Transverse colon (tissue), 4 donors: ENCODE measurements at places on chromosomes 6 and 20. TPM values are rescaled to one million over a fixed set of nuclear protein-coding genes. Genes with fewer than 3 reads are reported as not detected.

DNA sequence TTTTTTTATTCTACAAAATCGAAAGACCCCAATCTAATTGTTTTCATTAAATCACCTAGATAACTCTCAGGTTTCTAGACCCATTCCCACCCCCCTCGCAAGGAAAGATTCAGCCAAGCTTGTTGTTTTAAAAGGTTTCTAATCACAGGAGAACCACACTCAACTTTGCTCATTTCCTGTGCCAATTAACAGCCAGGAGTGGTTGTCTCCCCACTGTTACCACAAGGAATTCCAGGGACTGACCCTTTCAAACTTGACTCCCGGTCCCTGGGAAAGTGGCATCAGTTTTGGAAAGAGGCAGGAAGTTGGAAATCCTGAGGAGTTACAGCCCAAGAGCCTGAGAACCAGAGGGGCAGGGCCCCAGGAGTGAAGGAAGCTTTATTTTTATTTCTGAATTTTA is 561.3 kb upstream of the JAG1 start:
- no peak for DNase-seq

DNA sequence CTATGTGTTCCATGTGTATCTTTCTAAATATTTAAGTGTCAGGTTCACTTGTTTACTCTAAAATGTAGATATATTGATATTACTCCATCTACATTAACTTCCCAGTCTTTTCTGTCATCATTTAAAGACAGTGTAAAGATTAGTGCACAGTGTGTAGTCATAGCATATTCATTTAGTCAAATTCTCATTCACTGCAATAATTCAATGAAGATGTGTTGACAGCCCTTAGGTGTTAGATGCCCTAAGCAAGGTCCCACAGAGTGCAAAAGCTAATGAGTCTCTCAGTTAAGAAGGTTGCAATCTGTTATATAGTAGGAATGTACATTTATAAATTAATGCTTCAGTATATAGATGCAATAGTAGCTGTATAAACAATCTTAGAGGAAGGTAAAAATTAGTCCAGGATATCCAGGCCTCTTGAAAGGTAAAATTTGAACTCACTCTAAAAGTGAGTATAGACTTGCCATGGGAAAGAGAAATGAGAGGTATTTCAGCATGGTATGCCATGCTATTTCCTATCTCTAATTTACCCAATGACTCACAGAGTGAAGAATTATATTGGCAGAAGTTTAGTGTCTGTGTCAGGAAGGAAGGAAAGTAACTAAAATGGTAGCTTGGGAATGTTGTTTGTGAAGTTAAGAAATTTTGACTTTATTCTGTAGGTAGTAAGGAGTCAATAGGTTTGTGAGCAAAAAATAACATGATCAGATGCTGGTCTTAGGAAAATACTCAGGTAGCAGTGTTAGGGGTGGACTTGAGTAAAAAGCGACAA is 969.9 kb upstream of the CITED2 start:
- DNase-seq, result no peak

Gene CALHM4
- total RNA-seq, result not detected

- DNase-seq, result no peak
Observed at GRCh38 chr20:7977709-7978108, 37.5 kb upstream of the HAO1 start.

Gene PCSK2
- total RNA-seq, result 0.64 TPM

DNA sequence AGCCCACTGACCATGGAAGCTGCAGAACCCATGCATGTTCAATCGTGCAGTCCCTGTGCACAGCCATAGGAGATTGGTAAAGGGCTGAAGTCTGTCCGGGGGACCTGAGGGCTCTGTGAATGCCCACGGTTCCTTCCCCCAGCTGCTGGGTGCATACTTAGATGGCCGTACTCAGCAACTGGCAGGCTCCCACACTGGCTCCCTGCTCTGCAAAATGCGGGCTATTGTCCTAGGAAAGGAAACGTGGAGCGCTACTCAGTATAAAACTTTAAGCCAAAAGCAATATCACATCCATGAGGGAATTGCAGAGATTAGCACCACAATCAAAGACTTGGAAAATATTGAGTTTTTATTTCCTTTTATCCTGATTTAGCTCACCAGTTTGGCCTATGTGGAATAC is 202.0 kb downstream of the WDR27 start:
- no peak for DNase-seq

DNA sequence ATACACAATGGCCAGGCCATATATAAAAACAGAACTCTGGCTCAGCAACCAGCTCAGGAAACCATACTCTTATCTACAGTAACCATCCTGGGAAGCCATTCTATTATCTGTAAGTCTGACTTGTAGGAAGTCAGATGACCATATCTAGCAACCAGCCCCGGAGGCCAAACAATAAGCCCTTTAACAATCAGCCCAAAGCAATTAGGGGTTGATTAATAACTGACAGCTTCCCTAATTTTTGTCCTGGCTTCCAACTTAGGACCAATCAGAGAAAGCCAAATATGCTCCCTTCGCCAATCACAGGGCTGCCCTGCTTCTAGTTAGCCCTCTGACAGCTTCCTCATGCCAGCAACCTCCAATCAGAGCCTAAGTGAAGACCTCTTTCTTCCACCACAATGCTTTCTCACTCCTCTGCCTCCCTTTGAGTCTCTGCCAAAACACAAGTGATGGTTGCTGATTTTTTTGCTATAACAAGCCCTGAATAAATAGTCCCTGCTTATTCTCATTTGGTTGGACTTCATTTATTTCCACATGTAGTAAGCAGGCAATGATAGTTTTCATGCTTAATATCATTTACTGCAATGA is 37.8 kb upstream of the STXBP5 start:
- DNase-seq, result no peak
